ENCODE measurements at places on chromosomes 13 and 19.

DNA sequence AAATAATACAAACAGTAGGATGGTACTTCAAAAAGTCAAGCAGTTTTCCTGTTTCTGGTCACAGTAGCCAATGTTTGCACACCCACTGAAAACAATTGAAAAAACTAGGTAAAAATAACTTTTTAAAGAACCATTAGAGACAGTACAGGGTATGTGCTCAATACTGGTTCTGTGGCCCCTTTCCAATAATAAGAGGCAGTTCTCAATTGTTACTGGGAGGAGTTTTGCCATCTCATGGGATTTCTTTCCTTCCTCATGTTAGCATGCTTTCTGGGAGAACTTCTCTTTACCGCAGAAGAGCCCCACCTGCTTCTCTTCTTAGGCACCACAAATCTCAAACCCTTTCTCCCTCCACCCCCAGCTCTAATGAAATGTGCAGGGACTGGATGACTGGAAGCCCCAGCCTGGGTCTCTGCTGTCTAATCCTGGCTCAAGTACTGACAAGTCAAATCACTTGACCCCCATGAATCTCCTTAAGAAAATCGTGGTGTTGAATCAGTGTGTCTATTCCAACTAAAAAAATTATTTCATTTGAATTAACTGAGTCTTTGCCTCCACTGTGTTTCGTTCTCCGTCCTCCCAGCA, 14.6 kb downstream of the METTL21C start:
- DNase-seq: no peak

GRCh38 chr13:92804346-92804745, 422.3 kb upstream of the GPC6 start:
- DNase-seq: no peak

GRCh38 chr13:98173431-98174152, 3.5 kb downstream of the RNF113B start:
- DNase-seq: peak; percentile 89

DNA sequence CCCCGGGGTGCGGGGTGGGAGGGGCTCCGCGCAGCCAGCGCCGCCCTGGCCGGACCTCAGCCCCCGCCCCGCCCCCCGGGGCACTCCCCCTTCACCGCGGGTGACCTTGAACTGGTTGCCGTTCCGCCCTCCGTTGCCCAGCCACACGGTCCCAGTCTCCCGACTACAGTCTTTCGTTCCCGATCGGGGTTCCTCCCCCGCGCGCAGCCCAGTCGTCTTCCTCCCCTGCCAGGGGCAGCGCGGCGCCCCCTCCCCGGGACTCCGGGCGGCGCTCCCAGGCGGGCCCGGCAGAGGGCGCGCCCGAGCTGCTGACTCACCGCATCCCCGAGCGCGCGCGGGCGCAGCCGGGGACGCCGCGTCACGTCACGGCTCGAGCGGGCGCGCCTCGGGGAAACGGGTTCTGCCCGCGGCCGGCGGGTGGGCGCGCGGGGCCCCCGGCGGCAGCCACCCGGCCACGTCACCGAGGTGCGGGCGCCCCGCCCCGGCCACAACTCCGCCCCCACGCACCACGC, 459 bp downstream of the MIDN start:
- peak; percentile 84 for DNase-seq

- peak; percentile 29 for DNase-seq
These were observed 223.6 kb downstream of the TM9SF2 start for GRCh38 chr13:99724633-99725517.

- DNase-seq: no peak
These were observed 26.8 kb upstream of the ACOD1 start for GRCh38 chr13:76921516-76921915.

DNA sequence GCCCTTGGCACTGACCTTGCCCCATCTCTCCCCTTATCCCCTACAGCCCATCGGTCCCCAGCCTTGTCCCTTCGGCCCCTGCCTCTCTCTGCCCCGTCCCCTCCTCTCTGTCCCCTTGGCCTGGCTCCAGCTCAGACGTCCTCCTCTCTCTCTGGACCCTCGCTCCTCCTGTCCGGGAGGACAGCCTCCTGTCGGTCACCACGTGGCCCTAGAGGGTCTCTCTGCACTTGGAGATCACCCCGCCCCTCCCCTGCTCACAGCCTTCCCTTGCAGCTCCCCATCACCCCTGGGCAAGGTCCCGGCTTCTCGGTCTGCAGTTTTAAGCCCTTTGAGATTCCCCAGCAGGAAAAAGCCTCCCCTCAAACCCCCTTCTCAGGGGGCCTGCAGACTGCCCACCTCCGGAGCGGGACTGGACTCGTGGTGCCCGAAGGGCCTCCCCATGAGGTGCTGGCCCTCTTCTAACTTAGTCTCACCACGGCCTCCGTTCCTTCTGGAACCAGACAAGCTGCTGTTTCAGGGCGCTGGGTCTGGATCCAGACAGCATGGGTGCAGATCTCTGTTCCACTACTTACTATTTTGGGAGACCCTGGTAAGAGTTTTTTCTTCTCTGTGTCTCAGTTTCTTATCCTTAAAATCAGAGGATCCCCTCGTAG, 3.3 kb upstream of the KLK15 start:
- no peak for DNase-seq

DNA sequence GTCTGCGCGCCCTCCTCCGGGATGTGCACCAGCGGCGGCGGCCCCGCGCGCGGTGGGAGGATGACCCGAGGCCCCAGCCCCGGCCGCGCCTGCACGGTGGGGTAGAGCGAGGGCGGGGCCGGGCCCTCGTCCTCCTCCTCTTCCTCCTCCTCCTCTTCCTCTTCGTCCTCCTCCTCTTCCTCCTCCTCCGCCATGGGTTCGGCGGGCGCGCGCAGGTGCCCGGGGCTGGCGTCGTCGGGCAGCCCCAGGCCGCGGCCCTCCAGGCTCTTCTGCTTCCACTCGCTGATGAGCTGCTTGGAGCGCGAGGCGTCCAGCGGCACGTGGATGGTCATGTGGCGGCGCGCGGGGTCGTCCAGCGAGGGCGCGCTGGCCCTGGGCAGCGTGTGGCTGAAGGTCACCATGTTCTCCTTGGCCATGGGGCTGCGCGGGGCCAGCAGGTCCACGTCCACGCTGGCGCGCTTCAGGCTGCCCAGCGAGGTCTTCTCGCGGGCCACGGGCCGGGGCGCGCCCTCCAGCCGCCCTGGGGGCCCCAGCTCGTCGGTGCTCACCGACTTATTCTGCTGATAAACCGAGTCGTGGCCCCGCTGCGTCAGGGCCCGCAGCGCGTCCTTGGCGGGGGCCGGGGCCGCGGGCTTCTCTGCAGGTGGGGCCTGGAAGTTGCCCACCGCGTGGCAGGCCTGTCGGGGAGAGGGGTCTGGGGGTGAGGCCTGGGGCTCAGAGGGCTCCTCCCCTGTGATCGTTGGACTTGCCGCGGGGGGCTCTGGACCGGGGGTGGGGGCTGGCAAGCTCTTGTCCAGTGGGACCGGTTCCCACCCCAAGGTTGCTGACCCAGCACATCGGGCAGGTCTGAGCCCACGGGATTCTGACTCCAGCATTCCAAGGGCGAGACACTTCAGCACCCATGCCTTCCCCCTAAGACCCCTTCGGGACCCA, 8.3 kb downstream of the PLPPR3 start:
- DNase-seq: peak; percentile 53

- DNase-seq: peak; percentile 46
These were observed 424.6 kb downstream of the TSHZ3 start for GRCh38 chr19:30924670-30925069.

DNA sequence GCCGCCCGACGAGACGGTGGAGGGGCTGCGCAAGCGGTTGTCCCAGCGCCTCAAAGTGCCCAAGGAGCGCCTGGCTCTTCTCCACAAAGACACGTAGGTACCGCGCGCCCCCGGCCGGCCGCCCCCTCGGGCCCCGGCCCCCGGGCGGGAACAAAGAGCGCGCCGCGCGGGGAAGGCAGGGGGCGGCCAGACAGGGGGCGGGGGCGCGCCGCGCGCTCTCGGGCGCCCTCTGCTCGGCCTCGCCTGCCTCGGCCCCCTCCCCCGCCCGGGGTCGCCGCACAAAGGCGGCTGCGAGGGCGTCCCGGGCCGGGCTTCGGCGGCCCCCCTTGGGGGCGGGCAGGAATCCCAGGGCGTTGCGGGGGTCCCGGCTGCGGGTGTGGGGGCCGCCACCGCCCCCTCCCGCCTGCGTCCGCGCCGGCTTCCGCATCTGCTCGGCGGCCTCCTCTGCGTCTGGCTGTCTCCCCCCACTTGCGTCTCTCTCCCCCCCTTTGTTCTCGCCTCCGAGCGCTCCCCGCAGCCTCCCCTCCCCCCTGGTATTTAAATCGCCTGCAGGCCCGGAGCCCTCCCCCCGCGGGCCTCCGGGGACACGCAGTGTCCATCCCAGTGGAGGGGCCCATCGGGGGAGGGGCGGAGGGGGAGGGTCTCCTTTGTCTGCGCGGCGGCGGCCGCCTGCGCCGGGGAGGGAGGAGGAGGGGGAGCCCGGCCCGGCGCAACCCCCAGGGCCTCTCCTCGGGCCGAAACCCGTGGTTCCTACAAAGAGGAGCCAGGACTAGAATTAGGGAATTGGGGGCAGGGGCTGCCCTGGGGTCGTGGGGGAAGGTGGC, 2.3 kb downstream of the MIDN start:
- peak; percentile 89 for DNase-seq

DNA sequence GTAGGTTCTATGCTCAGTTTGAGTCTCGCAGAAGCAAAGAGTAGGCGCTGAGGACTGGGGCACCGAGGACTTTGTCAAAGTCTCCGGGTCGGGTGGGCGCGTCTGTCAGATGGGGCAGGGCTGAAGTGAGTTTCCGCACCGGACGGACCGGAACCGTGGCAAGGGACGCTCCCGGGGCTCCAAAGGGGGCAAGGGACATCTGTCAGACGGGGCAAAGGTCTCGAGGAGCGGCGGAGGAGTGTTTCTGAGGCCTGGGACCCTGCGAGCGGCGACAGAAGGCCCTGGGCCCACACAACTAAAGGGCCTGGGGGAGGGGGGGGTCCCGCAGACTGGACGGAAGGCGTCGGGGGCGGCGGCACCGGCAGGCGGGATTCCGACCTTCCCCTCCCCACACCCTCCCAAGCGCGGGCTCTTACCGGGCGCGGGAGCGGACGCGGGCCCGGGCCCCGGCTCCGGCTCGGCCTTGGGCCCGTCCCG, 13.3 kb upstream of the AKAP8L start:
- DNase-seq: no peak

DNA sequence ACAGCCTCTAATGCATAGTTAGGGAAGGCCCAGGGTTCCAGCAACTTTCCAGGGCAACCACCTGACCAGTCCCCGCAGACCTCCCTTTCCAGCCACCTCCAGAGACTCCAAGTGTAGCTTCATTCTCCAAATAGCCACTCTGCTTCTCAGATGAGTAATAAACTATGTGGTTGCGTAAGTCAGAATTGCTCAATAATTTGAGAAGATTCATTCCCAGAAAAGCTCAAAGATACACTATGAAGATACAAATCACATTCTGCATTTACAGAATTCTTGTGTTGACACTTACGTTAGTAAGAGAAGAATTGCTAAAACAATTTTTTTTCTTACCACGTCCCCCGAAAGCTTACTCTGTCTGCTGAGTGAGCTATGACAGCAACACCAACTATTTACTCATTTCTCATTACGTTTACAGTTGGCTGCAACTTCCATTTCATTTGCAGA, 8.2 kb upstream of the LATS2 start:
- DNase-seq: peak; percentile 79

- DNase-seq: no peak
These were observed 40.5 kb upstream of the ITM2B start for GRCh38 chr13:48192411-48192935.

Measured in islet precursor cell (in vitro differentiated cells).